ENCODE measurements at places on chromosomes 12 and 14. TPM values are rescaled to one million over a fixed set of nuclear protein-coding genes. Genes with fewer than 3 reads are reported as not detected.

OVCH1 gene
- 0.51 TPM for total RNA-seq

CMKLR1 gene
- total RNA-seq, result under 0.01 TPM

LRIG3 gene
- 65.7 TPM for total RNA-seq

CLEC14A gene
- 2.6 TPM for total RNA-seq

KCNH3 gene
- total RNA-seq, result 0.17 TPM

SLC35F4 gene
- not detected for total RNA-seq

HOXC5 gene
- total RNA-seq, result not detected

RAB2B gene
- total RNA-seq, result 31.7 TPM

IQSEC3 gene
- 1.3 TPM for total RNA-seq

SYNJ2BP gene
- total RNA-seq, result 15.4 TPM

SERPINA10 gene
- not detected for total RNA-seq

SLCO1C1 gene
- not detected for total RNA-seq

LRP10 gene
- 71.9 TPM for total RNA-seq

OASL gene
- total RNA-seq, result 1.2 TPM

NPAS3 gene
- 0.26 TPM for total RNA-seq

MYF5 gene
- total RNA-seq, result not detected

ANKRD33 gene
- under 0.01 TPM for total RNA-seq

CTSG gene
- total RNA-seq, result not detected

DDX11 gene
- 13.2 TPM for total RNA-seq

SYNDIG1L gene
- total RNA-seq, result not detected

TAPBPL gene
- total RNA-seq, result 6.2 TPM

C12orf50 gene
- under 0.01 TPM for total RNA-seq

FGF6 gene
- not detected for total RNA-seq

FOXA1 gene
- under 0.01 TPM for total RNA-seq

GLS2 gene
- total RNA-seq, result under 0.01 TPM

RAPGEF3 gene
- 2.8 TPM for total RNA-seq

COA8 gene
- 26.4 TPM for total RNA-seq

RD3L gene
- total RNA-seq, result not detected

PTHLH gene
- total RNA-seq, result 0.26 TPM

CPNE6 gene
- not detected for total RNA-seq

P2RX2 gene
- total RNA-seq, result not detected

RBP5 gene
- total RNA-seq, result 0.26 TPM

ASB2 gene
- total RNA-seq, result 0.99 TPM

ART4 gene
- total RNA-seq, result not detected

TAS2R8 gene
- total RNA-seq, result not detected

C2CD5 gene
- total RNA-seq, result 37.7 TPM

DTX1 gene
- total RNA-seq, result 0.26 TPM

PYGL gene
- 58.6 TPM for total RNA-seq

NUBPL gene
- 10.0 TPM for total RNA-seq

CEBPE gene
- not detected for total RNA-seq

All from fibroblast of lung (primary cell).